ENCODE measurements at places on chromosomes 7 and 10. TPM values are rescaled to one million over a fixed set of nuclear protein-coding genes. Genes with fewer than 3 reads are reported as not detected.

Gene TPK1
- 0.77 TPM for total RNA-seq

Gene ACTR3C
- 0.87 TPM for total RNA-seq

Gene PSMG3
- total RNA-seq: 20.3 TPM

Gene ASZ1
- total RNA-seq: not detected

Gene HOGA1
- total RNA-seq: 0.85 TPM

GRCh38 chr10:16934461-16934860, 117.2 kb upstream of the RSU1 start:
- no peak for DNase-seq

DNA sequence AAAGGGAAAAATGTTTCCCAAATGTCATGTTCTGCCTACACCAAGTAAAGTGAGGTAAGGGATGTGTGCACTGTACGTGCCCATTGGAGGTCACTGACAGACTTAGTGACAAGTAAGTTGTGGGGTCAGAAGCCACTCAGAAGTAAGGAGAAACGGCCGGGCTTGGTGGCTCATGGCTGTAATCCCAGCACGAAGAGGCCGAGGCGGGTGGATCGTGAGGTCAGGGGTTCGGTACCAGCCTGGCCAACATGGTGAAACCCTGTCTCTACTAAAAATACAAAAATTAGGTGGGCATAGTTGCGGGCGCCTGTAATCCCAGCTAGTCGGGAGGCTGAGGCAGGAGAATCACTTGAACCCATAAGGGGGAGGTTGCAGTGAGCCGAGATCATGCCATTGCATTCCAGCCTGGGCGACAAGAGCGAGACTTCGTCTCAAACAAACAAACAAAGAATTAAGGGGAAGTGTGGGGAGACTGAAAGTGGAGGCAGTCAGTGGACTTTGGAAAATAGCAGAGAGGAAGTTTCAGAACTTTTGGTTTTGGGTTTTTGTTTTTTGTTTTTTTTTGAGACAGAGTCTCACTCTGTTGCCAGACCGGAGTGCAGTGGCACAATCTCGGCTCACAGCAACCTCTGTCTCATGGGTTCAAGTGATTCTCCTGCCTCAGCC, 114.8 kb downstream of the WDFY4 start:
- DNase-seq: no peak

DNA sequence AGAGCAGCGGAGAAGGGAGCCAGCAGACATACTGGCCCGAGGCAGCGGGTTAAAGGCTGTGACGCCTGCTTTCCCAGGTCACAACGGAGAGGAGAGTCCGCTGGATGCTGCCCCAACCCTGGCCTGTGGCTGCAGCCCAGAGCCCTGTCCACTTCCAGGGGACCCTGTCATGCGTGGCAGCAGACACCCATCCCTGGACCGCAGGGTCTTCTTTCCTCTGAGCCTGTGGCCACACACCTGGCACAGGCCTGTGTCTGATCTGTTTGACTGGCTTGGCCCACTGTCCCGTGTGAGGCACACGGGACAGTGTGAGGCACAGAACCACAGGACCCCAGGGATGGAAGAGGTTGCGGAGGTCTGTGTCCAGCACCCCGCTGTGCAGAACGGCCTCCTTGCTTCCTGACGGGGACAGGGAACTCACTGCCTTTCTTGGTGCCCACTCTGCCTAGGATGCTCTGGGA, 42.4 kb downstream of the INSIG1 start:
- no peak for DNase-seq

GRCh38 chr7:17239046-17239445, 59.4 kb upstream of the AHR start:
- no peak for DNase-seq

Data from endothelial cell (in vitro differentiated cells).